ENCODE measurements at places on chromosomes 7 and 10.

DNA sequence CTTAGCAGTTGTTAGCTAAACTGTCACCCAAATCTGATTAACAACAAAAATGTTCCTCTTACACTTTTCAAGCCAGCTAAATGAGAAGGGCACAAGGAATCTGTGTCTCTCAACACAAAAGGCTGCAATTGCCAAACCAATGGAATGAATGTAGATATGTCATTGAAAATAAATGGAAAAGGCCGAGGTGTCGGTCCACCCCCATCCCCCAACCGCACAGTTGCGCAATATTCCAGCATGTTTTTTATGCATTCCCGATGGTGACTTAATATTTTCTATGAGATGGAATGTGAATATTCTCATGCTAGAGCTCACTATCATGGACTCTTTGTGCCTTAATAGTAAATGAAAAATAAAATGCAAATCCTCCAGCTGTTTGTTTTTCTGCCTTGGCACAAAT, 181.6 kb upstream of the LRGUK start:
- DNase-seq: no peak

GRCh38 chr7:116101704-116102103, 71.1 kb upstream of the TFEC start:
- DNase-seq: no peak

DNA sequence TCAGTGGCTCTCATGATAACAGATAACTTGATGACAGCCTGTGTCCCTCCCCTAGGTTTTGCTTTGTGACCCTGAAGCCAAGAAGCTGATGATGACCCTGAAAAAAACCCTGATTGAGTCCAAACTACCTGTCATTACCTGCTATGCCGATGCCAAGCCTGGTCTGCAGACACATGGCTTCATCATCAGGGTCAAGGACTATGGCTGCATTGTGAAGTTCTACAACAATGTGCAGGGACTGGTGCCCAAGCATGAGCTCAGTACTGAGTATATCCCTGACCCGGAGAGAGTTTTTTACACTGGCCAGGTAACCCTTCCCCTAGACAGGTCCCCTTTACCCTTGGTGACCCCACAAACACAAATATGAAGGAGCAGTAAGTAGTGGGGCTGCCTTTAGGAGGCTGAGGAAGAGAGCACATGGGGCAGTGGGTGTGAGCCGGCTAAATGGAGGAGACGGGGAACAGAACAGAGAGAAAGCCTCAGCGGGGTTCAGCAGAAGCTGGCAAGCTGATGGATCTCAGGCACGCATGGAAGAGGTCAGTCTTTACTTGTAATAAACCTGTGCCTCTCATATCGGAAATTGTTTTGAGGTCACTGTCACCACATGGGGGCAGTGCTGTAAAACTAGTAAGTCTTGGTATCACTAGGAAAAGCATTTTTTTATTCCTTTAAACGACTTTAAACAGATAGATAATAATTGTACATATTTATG, 20.2 kb downstream of the PDCD11 start:
- DNase-seq: peak; percentile 16

DNA sequence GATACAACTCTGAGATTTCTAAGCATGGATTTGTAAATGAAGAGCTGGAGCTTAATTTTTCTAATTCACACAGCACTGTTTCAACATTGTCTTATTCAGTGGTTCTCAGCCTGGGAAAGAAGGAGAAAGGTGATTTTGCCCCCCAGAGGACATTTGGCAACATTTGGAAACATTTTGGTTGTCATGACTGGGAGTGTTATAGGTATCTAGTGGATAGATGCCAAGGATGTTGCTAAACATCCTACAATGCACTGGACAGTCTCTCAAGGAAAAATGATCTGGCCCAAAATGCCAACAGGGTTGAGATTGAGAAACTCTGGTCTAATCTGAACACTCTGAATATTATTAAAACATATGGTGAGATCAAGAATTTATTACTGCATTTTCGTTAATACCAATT, 3.8 kb upstream of the CAV2 start:
- DNase-seq: no peak

GRCh38 chr10:99676895-99677294, 17.6 kb downstream of the ENTPD7 start:
- no peak for DNase-seq

DNA sequence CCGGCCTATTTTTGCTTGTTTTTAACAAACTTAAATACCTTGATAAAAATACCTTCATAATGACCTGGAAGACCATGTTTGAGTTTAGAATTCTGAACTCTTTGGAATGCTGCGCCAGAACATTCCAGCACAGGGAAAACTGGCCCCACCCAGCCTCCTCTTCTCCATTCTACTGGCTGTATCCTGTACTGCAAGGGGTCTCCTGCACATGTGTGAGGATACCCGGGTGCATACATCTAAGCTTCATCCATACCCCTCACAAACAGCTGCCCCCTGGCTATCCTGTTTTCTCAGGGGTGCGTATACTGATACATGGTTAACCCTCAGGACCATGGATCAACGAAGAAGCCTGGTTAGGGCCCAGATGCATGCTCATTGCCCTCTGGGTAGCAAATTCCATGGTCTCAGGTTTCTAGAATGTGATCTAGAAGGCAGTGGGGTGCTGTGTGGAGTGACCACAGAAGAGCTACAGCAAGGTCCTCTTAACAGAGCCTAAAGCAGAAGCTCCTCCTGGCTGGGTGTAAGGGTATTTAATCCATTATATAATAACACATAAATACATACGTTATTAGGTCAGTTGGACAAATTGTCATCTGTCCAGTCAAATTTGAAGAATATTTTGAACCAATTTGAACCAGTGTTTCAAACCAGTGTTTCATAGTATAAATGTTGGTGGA, 26.1 kb downstream of the HACD1 start:
- no peak for DNase-seq

GRCh38 chr7:67758551-67758950, 761.9 kb downstream of the TYW1 start:
- DNase-seq: no peak

GRCh38 chr7:106052681-106053080, 59.4 kb downstream of the SYPL1 start:
- no peak for DNase-seq

GRCh38 chr7:96789914-96790313, 80.3 kb upstream of the SEM1 start:
- DNase-seq: no peak

DNA sequence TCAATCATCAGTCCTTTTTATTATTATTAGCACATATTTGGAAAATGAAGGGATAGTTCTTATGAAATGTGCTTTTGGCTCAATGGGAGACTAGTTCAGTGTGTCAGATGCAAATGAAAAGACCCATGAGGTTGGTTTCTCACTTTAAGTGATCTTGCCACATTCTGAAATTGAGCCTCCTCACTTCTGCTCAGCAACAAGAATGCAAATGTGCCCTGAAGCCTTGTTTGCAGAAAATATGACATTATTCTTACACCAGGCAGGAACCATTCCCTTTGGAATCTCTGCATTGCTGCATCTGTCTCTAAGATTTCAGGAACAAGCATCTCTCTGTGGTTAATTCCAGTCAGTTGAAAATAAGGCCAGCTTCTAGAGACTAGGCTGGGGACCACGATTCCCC, 186.1 kb upstream of the PLPP4 start:
- no peak for DNase-seq

GRCh38 chr10:127174866-127175265, 21.5 kb downstream of the INSYN2A start:
- no peak for DNase-seq

DNA sequence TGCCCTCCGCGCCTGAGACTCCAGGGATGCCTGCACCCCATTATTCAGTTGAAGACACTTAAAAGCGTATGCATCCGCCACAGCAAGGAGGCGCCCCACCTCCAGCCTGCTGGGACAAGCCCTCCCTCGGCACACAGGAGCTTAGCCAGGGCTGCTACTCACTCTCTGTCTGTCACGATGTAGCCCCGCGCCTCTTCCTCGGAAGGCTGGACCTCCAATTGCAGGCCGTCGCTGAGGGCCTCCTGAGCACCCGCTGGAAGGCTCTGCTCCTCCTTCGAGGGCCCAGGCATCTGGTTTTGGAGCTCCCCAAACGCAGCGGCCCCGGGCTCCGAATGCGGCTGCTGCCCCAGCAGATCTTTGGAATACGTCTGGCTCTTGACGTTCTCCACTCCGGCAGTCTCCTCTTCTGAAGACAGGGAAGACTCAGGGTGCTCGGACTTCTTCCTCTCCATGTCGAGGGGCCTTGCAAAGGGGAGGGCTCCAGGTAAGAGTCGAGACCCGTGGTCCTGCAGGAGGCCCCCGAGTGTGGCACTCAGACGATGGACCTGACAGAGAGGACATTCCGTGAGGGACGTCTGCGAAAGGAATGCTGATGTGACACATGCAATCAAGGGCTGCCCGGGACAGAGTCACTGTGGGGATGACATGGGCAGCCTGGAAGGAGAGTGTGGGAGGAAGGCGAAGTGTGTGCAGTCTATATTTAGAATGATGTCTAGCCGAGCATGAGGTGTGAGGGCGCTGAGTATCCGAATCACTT, 453.9 kb downstream of the PTPRN2 start:
- DNase-seq: no peak

GRCh38 chr7:7695111-7695817, 23.1 kb downstream of the RPA3 start:
- DNase-seq: no peak

DNA sequence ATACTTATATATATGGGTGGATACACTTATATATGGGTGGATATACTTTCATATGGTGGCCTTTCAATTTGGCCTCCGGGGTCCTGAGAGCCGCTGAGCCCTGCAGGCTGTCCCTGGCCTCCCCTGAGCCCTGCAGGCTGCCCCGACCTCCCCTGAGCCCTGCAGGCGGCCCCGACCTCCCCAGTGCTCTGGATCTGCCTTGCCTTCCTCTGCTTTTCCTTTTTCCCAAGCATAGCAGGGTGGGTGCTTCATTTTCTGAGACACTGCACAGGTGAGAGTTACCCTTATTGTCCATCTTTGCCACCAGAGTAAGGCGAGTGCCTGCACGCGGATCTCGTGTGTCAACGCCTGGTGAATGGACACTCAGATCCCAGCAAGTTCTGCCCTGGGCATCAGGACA, 106.6 kb downstream of the VIPR2 start:
- DNase-seq: no peak

DNA sequence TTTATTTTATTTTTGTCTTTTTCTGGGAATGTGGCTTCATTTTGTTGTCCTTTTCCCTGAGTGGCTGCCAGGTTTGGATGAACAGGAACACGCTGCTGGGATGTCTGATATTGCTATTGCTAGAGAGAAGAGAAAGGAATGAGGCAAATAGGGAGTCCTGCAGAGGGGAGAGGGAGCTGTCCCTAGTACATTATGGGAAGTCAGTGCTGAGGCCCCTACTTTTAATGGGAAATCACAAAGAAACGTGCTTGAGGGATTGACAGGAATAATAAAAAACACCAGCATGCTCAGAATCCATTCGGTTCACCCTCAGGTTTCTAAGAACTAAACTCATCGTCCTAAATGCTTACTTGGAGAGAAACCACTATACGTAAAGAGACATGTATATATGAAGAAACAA, 306.6 kb downstream of the PLXNA4 start:
- DNase-seq: no peak

DNA sequence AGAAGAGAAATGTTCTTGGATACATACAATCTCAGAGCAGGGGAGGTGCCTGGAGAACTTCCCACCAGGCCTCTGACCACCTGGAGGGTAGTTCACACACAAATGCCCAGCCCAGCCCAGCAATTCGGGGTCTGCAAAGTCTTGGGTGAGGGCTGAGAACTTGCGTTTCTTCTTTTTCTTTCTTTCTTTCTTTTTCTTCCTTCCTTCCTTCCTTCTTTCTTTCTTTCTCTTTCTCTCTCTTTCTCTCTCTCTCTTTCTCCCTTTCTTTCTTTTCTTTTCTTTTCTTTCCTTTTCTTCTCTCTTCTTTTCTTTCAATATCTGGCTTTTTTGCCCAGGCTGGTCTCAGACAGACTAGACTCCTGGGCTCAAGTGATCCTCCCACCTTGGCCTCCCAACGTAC, 22.4 kb downstream of the NPC1L1 start:
- no peak for DNase-seq

GRCh38 chr7:6026011-6026819, 5.0 kb upstream of the ANKRD61 start:
- DNase-seq: peak; percentile 59

GRCh38 chr7:46775776-46776175, 806.1 kb downstream of the TNS3 start:
- no peak for DNase-seq

DNA sequence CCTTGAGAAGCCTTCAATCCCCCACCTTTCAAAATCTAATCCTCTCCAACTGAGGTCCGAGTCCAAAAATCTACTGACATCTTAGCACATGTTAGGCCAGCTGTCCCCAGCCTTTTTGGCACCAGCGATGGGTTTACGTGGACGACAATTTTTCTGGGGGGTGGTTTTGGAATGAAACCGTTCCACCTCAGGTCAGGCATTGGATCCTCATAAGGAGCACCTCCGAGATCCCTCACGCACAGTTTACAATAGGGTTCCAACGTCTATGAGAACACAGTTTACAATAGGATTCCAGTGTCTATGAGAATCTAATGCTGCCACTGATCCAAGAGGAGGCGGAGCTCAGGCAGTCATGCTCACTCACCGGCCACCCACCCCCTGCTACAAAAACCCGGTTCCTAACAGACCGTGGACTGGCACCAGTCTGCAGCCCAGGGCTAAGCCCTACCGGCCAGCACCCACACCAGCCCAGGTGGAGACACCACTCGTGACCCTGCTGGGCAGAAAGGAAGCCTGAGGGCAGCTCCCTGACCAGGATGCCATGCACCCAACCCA, 107.6 kb downstream of the DIP2C start:
- no peak for DNase-seq

GRCh38 chr7:91265693-91266066, 1.4 kb downstream of the FZD1 start:
- no peak for DNase-seq

GRCh38 chr10:9149134-9149533, 1094.6 kb downstream of the GATA3 start:
- DNase-seq: no peak

GRCh38 chr10:89404104-89405047, 10.0 kb upstream of the IFIT5 start:
- DNase-seq: no peak

GRCh38 chr7:75630549-75630948, 108.2 kb downstream of the HIP1 start:
- DNase-seq: no peak

DNA sequence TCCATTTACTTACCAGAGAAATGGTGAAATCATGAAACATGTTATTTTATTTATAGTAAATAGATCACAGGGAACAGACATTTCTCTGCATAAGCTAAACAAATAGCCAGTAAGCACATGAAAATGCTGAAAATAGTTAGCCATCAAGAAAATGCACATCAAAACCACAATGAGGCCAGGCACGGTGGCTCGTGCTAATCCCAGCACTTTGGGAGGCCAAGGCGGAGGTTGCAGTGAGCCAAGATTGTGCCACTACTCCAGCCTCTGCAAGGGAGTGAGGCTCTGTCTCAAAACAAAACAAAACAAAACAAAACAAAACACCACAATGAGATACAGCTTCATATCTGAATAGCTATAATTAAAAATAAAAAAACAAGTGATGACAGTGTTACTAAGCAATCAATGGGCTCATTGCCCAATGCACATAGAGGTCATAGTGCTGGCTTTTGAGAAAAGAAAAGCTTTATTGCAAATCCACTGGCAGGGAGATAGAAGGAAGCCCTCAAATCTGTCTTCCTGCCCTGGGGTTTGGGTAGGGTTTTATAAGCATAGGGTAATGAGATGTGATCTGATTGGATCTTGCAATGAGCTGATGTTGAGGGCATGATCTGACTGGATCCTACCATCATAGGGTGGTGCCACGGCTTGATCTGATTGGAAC, 16.2 kb downstream of the CSTF2T start:
- DNase-seq: no peak

Data from NT2/D1 (cell line).